ENCODE measurements at places on chromosomes 2 and 18.

DNA sequence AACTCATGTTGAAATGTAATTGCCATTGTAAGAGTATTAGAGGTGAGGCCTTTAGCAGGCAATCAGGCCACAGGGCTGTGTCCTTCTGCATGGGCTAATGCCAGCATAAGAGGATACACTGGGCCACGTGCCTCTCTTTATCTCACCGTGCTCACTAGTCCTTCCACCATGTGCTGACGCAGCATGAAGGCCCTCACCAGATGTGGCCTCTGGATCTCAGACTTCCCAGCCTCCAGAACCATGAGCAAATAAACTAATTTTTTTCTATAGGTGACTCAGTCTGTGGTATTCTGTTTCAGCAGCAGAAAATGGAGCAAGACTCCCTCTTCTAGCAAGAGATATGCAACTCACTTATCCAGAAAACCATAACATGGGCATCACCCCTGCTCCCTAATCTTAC, 149.7 kb upstream of the ZNF236 start:
- no peak for DNase-seq

DNA sequence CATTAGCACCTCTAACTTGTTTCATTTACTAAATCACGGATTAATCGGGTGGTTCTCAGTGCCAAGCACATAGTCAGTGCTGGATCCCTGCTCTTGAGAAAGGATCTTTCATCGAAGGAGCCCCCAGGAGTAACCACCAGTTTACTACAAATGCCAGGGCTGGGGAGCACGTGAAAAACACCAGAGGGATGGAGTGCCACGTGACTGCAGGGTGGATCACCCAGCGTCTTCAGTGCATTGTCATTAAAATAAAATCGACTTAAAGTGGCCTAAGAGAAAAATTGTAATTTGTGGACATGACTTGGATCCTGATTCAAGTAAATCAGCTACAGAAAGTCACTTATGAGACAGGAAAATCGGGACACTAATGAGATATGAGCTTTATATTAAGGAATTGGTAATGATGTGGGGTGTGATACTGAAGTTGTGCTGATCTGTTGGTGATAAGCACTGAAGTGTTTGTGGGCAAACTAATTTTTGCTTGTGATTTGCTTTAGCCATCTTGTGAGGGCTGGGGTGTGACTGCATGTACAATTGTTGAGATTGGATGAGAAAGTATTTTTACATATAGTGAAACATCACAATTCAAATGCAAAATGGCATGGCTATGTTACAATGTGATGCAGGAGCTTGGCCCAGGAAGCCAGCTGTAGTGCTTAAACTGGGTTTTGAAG, 63.8 kb downstream of the NCK2 start:
- DNase-seq = no peak

DNA sequence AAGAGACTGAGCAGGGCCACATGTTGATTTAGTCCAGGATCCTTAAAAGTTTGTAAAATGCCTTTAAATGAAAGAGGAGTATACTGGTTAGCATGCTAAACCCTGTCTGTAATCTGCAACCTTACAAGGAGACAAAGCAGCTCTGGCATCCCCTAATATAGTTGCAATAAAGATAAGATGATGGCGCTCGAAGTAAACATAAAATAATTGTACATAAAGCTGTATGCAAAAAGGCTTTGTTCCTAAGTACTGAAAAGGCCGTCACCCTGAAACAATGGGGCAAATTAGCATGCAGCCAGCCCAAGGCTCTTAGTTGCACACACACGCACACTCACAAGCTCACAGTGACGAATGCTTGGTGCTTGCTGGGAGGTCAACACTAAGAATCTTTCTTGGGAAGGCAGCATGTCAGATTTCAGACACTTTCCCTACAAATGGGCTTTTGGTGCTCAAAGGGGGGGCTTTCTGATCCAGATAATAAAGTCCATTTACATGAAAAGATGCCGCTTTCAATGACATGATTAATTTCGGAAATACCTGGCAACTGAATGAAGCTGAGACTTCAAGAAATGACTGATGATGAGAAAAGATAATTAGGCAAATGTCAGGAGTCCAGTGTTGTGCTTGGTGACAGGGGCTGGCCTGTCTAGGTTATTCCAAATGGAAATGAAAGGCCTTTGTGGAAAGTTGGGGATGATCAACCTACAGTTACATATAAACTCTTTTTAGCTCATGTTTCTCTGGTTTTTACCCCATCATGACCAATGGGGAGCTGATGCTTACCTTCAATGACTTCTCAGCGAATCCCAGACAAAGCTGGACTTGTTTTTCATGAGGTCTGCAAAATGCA, 370.3 kb downstream of the MEIS1 start:
- no peak for DNase-seq

- no peak for DNase-seq
These were observed 1.4 kb downstream of the IL37 start for GRCh38 chr2:112912403-112912802.

DNA sequence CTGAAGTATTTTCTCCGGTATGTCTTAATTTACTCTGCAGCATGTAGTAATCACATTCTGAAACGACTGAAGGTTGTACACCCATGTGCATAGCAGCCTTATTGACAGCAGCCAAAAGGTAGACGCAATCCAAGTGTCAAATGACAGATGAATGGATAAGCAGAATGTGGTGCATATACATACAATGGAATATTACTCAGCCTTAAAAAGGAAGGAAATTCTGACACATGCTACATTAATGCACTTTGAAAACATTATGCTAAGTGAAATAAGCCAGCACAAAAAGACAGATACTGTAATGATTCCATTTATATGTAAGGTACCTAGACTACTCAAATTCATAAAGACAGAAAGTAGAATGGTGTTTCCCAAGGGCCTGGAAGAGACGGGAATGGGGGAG, 88.0 kb upstream of the EFEMP1 start:
- DNase-seq = no peak

- no peak for DNase-seq
These were observed 125.5 kb downstream of the CDH7 start for GRCh38 chr18:65876310-65876709.

All from activated T-helper 9 cell treated with anti-CD3 and anti-CD28 coated beads, Interleukin-2, amount 50 U/mL, for 16 hours (primary cell).